ENCODE measurements at places on chromosomes 5 and 9.

DNA sequence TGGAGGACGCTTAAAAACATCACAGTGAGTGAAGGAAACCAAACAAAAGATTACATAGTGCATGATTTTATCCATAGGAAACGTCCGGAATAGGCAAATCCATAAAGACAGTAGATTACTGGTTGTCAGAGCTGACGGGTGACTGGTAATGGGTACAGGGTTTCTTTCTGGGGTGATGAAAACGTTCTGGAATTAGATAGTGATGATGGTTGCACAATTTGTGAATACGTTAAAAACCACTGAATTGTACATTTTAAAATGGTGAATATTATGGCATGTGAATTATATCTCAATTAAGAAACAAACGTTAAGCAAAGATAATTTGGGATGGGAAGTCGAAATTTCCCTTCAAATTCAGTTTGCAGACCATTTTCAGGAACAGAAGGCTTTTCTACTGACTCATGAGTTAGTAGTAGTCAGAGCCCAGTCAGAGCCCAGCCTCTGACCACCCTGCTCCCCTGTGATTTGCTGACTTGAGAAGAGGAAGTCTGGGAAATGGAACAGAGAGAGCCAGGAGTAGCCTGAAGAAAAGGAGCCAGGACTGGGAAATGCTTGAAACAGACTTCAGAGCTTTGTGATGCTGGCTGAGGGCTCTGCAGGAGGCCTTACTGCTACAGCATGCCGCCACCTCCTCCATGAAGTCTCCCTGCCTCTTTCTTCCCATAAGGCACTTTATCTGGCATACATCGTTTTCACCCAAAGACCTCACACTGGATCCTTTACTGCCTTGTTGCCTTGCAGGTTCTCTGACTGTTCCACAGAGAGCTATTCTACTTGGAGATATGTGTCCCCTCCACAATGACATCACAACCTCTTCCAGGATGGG, 46.4 kb upstream of the CTNNA1 start:
- no peak for DNase-seq

DNA sequence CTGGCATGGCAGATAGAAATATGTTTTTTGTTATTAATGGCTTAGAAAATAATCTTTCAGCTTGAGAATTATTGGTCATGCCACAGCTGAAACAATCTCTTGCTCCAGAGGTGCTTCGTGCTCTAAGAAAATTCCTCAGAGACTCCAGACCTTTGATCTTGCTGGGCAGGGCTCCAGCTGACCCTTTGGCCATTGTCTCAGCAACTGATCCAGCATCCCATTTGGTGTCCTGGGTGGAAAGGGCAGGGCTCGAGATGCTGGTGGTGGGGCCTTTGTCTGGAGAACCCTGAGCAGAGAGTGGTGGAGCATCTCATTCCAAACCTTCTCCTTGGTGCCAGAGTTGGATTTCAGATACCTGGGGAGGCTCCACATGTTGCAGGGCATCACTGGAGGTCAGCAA, 43.2 kb upstream of the PIK3R1 start:
- DNase-seq, result no peak

DNA sequence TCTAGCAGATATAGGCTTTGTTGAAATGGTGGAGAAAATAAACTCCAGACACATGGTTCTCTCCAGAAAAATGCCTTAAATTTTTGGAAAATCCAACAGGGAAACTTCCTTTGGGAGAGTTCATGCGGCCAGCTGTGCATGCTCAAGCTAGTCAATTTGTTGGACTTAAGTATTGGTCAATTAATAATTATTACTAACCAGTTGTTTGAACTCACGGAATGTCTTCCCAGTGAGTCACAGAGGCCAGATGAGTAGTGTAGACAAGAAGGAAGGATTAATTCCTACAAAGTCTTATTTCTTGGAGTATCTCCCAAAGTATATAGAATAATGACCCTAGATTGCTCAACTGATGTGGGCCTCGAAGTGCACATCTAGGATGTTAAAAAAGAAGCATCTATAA, 103.6 kb downstream of the MACIR start:
- DNase-seq, result no peak

DNA sequence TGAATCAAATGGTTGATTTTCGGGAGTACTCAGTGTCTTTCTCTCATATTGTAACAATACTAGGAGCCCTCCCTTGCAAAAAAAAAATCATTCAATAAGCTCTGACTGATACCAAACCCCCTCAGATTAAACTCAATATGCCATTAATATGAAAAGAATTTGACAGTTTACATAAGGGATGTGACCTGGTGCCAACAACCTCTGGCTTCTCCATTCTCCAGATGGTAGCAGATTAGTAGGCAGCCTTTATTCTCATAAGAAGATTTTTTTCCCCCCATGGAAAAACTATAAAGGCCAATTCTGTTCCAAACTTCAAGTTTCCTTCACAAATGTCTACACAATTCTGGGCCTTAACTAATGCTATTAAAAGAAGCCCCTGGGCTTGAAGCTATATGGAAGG, 96.5 kb downstream of the EFNA5 start:
- DNase-seq, result no peak

GRCh38 chr5:52943285-52943684, 45.9 kb upstream of the ITGA2 start:
- no peak for DNase-seq

All from activated naive CD4-positive, alpha-beta T cell treated with anti-CD3 and anti-CD28 coated beads, Interleukin-2, amount 10 ng/mL, durations not matched to agents 7 days and 5 days (primary cell).